ENCODE measurements at places on chromosomes 12 and 14. TPM values are rescaled to one million over a fixed set of nuclear protein-coding genes. Genes with fewer than 3 reads are reported as not detected.

Gene AMHR2
- total RNA-seq: not detected

Gene ZFHX2
- total RNA-seq: 1.0 TPM

Gene USP44
- total RNA-seq: 1.0 TPM

Gene LRRC74A
- total RNA-seq: not detected

Gene VASH1
- total RNA-seq: 14.0 TPM

Gene PDE3A
- 171 TPM for total RNA-seq

Gene LBHD2
- not detected for total RNA-seq

Gene GDF3
- not detected for total RNA-seq

Gene TAS2R20
- 0.42 TPM for total RNA-seq

Gene SERPINA9
- total RNA-seq: not detected

Gene ANG
- 4.0 TPM for total RNA-seq

Gene ADCY4
- 26.5 TPM for total RNA-seq

Gene PLEKHG7
- not detected for total RNA-seq

Gene NTN4
- 76.5 TPM for total RNA-seq

Gene ARHGEF25
- total RNA-seq: 11.9 TPM

Gene PTPRR
- total RNA-seq: 0.55 TPM

Gene CLEC1B
- total RNA-seq: not detected

Gene PTPRB
- total RNA-seq: 34.4 TPM

GRCh38 chr12:75951399-75952278, 79.9 kb downstream of the PHLDA1 start:
- DNase-seq: no peak

DNA sequence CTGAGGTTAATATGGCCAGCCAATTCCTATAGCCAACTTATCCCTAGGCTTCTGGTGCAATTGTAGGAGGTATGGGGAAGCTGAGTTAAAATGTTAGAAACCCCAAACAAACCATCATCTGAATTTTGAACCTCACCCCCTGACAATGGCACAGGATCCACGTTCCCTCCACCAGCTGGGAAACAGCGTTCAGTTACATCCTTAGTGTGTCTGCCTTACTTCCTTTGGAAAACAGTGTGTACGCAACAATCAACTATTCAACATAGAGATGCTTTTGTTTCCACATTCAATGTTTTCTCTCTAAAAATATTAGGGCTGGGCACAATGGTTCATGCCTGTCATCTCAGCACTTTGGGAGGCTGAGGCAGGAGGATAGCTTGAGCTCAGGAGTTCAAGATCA, 203.4 kb downstream of the TTC7B start:
- no peak for DNase-seq

DNA sequence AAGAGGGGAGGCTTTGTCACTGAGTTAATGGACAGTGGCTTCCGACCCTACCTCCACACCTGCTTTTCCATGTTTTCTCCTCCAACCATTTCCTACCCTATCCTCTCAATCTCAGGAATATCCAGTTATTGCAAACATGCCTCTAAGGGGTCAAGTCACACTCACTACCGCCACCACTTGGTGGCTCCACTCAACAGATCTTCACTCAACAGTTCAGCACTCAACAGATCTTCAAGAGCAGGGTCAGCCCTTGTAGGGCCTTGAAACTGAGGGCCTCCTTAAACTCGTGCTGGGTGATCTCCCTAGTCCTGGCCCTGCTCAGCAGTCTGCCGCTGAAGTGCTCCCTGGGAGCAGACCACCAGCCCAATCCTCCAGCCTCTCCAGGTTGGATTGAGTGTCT, 14.2 kb downstream of the ZNF641 start:
- no peak for DNase-seq

DNA sequence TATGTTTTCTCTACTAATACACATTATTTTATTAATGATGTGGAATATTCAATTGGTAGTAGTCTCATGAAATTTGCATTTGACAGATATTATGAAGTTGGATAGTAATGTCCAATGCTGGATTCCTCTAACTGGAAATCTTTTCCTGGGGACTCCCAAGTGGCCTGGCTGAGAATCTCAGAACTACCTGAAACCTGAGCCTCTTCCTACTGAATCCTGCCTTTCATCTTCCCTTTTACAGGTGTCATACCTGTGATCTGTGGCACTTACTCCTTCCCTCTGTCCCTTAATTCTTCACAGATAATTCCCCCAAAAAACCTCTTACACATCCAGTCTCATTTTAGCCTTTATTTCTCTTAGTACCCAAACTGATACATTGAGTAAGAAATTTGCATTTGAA, 89.7 kb upstream of the MYF6 start:
- DNase-seq: no peak

DNA sequence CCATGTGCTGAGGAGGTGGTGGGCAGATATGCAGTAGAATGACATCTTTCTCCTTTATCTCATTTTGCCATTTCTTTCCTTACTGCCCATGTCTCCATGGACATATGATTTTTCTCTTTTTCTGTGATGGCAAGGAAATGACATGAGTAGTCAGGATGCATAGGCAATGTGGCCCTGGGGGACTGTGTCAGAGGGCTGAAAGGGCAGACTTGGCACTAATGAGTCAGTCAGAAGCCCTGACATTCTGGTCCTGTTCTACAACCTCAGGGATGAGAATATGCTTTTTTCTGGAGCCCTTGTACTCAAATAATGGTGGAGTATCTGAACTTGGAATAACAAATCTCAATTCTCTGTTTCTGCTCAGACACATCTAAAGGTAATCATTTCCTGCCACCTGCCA, 167.8 kb downstream of the TMEM117 start:
- no peak for DNase-seq

DNA sequence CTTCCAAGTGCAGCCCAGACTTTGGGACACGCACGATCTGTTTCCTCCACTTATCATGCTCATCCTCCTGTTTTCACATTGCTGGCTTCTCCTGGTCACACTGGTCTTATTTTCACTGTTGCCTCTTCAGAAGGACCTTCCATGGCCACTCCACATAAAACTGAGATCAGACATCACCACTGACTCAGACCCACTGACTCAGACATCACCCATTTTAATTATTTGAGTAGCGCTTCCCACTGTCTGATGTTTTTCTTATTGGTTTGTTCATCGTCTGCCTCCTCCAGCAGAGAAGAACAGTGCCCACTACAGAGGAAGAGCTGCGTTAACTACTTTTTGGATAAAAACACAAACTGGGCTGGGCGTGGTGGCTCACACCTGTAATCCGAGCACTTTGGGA, 270.5 kb upstream of the PWP1 start:
- DNase-seq: no peak

DNA sequence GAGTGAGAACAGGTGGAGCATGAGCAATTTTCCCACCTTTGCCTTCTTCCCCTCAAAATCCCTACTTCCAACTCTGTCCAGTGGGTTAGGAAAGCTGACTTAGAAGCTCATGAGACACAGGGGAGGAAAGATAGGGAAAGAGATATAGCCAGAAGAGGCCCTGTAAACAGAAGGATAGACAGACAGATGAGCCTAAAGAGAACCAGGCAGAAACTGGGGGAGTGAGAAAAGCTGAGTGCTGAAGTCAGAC, 5.0 kb downstream of the AJUBA start:
- DNase-seq: no peak

DNA sequence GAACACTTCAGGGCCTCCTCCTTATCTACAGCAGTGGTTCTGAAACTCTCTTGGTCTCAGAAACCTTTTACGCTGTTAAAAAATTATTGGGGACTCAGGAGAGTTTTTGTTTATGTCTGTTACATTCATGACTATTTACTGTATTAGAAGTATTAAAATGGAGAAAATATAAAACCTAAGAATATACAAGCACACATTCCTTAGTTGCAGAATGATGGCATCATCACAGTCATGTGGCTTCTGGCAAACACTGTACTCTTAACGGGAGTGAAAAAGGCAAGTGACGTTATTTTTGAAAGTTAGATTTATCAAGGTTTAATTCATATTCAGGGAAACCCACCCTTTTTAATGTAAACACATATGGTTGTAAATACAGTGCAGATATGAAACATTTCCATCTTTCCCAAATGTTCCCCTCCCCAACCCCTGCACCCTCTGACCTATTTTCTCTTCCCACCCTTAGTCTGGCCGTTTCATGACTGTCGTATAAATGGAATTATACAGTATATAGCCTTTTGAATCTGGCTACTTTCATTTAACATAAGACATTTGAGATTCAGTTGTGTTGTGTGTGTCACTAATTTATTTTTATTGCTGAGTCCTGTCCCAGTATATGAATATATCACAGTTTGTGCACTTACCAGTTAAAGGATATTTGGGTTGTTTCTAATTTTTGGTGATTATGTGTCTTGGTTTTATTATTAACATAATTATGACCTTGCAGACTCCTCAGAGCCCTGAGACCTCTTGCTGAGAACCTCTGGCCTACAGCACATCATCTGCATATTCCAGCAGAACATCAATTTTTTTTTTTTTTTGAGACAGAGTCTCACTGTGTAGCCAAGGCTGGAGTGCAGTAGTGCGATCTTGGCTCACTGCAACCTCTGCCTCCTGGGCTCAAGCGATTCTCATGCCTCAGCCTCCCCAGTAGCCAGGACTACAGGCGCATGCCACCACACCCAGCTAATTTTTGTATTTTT, 457.0 kb downstream of the PCNX1 start:
- DNase-seq: no peak

DNA sequence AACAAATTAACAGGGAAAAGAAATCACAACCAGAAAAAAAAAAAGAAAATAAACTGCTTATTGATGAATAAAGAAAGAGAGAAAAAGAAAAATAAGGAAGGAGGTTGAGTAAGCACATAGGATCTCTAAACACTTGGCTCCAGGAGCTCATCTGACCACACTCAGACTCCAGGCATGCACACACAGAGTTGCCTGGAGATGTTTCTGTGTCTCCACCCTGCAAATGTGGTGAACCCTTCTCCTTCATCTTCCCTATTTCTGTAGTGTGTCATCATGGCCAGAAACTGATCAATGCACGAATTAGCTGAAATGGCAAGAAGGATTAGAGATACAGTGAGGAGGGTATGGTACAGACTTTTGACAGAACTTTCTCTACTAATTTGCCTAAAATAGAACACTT, 20.2 kb downstream of the OR4N2 start:
- no peak for DNase-seq

DNA sequence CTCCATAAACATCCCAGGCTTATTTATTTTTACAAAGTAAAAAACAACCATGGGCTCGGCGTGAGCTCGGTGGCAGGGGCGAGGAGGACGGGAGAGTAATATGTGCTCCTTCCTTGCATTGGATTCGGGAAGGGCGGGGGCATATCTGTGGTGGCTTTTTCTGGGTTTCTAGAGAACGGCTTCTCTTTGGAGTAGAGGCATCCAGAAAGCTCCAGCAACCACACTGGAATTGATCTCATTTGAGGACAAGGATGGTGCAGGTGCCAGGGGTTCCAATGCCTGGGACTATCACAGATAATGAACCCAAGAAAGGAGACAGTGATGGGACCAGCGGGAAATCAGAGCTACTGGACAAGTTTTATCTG, 18.9 kb downstream of the ADGRD1 start:
- peak; percentile 19 for DNase-seq

GRCh38 chr14:47044841-47045240, 393.3 kb upstream of the RPL10L start:
- DNase-seq: no peak

- DNase-seq: no peak
Observed at GRCh38 chr14:90520326-90520725, 123.5 kb downstream of the CALM1 start.

GRCh38 chr14:57960946-57961785, 95.3 kb upstream of the SLC35F4 start:
- DNase-seq: no peak

DNA sequence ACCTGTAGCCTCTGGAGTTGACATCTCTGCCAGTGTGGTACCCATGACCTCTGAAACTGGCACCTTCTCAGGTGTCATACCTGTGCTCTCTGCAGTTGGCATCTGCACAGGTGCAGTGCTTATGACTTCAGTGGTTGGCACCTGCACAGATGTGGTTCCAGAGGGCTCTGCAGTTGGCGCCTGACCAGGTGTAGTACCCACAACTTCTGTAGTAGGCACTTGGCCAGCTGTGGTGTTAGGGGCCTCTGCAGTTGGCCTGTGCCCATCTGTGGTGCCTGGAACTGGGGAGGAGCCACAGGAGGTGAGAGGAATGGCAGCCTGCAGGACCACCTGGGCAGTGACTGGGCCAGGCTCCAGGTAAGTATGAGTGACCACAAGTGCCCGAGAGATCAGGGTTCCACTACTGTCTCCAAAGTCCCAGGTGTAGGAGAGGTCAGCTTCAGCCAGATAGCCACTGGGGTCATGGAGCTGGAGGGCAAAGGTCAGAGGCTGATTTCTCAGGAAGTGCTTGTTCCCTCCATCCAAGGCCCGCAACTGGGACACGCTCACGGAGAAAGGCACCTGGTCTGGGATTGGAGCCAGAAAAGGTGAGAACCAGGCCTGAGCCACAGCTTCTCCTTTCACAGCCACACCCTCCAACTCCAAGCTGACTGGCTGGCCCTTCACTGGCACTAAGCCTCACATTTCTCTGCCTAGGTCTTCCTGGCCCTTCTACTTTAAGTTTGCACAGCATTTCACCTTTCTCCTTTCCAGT, 8.6 kb downstream of the PMEL start:
- DNase-seq: no peak

- DNase-seq: no peak
Observed at GRCh38 chr12:54463484-54463883, 9.9 kb downstream of the GTSF1 start.

GRCh38 chr14:71675126-71675899, 256.9 kb upstream of the RGS6 start:
- DNase-seq: no peak

DNA sequence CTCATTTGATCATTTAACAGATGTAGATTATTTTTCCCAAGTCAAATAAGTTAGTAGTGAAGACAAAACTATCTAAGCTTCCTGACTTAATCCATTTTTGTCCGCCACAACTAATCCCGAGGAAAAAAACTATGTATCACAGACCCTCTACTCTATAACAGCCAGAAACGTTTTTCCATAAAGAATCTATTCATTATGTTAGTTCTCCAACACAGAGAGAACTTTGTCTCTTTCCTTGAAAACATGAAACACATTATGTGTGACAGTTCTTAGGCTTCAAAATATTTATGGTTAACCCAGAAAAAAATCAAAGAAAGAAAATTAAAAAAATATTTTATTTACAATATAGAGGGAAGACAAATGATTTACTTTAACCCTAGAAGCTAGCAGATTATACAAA, 100.1 kb downstream of the PLEKHG7 start:
- DNase-seq: no peak

GRCh38 chr14:40269436-40269835, 837.2 kb upstream of the FBXO33 start:
- no peak for DNase-seq

- no peak for DNase-seq
Observed at GRCh38 chr14:76916040-76916715, 90.0 kb downstream of the LRRC74A start.

DNA sequence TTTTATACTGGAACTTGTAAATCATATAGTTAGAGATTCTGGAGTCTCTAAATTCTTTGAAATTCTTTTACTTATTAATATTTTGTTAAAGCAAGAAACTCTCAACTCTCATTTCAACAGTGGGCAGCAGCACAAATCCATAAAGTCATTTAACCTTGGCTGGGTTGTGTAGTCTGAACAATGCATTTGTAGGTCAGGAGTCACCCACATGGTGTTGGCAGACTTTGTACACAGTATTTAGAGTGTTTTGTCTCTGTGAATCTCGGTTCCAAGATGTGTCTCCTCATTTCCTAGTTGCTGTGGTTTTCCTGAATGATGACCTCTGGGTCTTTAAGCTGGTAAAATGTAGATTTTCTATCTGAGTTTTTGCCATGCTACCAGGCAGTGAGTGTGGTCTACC, 20.8 kb upstream of the STRAP start:
- DNase-seq: no peak

GRCh38 chr14:44372807-44373489, 134.1 kb downstream of the FSCB start:
- no peak for DNase-seq

Measured in left ventricle myocardium superior (tissue), 1 donor.